ENCODE measurements at places on chromosomes 1 and 21.

- no peak for DNase-seq
Measured at GRCh38 chr1:209808059-209808581, 2.2 kb upstream of the IRF6 start.

GRCh38 chr1:165861911-165862310 is 34.5 kb downstream of the UCK2 start:
- no peak for DNase-seq

GRCh38 chr1:230972855-230973271 is 5.8 kb downstream of the TTC13 start:
- peak; percentile 79 for DNase-seq

DNA sequence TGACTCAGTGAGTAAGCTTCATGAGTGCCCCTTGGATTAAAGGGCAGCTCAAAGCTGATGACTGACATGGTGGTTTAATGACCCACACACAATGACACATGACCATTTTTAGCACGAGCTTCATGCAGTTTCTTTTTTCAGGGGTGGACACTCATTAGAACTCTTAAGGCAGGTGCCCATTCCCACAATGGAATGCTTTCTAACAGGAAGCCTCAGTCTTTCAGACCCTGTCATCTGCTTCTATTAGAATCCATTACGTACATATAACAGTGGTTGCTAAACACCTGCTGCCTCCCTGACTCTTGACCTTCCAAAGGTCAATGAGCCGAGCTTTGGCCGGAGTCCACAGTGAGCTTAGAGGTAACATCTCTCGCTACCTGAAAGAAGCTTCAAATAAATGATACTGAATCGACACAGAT is 27.4 kb downstream of the AKNAD1 start:
- DNase-seq = no peak

DNA sequence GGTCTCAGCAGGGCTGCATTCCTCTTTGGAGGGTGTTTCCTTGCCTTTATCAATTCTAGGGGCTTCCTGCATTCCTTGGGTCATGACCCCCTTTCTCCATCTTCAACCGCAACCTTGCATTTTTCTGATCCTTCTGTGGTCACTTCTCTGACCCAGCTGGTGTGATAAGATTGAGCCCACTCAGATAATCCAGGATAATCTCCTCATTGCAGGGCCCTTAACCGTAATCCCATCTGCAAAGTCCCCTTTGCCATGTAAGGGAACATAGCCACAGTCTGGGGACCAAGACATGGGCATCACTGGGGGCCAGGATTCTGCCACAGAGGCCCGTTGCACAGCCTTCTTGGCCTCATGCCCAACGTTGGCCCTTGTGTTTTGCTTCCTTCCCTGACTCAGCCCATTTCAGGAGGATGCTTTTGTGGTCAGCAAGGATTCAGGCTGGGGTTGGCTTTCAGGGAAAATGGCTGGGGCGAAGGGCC is 35.0 kb upstream of the IL19 start:
- DNase-seq = no peak

DNA sequence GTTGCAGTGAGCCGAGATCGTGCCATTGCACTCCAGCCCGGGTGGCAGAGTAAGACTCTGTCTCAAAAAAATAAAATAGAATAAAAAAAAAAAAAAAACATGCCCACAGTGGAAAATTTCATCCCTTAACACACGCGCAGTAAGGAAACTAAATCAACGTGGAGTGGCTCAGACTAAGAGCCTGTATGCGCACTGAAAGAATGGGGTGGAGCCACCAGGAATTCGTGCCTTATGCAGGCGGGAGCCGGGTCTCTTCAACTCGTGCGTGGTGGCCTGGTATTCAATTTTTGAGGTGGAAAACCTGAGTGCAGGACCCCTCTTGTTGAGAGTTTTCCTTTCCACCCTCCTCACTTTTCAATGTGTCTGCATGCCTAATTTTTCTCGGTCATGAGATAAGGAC is 22.1 kb upstream of the CREG1 start:
- DNase-seq = no peak

DNA sequence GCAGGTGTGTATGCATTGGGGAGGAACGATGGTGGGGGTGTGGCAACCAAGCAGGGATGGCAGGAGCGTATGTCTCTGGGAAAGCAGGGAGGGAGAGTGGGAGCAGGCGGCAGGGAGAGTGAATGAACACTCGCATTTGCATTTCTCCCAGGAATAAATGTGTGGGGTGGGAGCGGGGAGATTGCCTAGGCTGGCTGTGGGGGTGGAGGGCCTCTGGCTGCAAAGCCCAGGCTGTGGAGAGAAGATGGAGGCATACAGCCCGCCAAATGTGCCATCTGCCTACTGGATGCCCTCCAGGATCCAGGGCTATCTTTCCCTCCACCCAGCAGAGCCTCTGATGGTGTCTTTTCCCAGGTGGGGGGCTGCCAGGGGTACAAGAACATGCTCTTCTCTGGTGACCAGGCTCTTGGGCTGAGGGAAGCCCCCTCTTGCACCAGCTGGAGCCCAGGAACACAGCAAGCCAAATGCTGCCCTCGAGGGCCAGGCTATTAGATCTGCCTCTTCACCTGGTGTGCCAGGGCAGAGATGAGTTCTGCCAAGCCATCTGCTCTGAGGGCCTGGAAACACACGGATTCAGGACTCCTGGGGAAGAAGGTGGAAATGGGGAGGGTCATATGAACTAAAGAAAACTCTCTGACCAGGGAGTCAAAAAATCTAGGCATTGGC is 1.7 kb upstream of the OPTC start:
- DNase-seq = no peak

DNA sequence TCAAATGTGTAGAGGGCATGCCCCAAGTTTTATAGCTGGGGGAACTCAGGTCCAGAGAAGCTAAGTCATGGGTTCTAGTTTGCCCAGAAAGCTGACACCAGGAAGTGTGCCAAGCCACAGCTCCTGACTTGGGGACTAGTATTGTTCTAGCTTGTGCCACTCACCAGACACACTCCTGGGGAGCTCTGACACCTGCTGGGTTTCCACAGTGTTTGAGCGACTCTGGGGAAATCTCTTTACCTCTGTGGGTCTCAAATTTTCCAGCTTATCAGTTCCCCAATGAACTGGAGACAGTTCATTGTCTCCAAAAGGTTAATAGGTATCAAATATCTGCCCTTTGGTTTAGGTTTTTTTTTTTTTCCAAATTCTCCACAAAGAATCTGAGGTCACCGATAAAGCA is 4.2 kb downstream of the KISS1 start:
- no peak for DNase-seq

DNA sequence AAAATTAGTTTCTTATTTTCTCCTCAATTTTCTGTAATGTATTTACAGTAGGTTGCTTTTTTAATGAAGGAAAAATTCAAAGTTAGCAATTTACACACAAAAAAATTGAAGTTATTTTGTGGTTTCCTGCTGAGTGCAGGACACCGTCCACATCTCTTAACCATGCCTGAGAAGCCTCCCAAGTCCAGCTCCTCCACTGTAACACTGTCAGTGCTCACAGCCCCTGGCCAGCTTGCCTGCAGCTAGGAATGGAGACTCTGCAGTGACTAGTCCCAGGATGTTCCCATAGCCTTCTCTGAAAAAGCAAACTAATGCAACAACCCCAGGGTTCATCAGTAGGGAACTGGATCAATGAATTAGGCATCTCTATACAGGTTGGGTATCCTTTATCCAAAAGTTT is 3.5 kb downstream of the A3GALT2 start:
- no peak for DNase-seq

GRCh38 chr1:228784181-228784580 is 48.9 kb downstream of the RHOU start:
- DNase-seq = no peak

GRCh38 chr1:163006051-163006834 is 62.9 kb upstream of the RGS4 start:
- DNase-seq = no peak

GRCh38 chr1:6030132-6030531 is 15.6 kb upstream of the KCNAB2 start:
- no peak for DNase-seq

DNA sequence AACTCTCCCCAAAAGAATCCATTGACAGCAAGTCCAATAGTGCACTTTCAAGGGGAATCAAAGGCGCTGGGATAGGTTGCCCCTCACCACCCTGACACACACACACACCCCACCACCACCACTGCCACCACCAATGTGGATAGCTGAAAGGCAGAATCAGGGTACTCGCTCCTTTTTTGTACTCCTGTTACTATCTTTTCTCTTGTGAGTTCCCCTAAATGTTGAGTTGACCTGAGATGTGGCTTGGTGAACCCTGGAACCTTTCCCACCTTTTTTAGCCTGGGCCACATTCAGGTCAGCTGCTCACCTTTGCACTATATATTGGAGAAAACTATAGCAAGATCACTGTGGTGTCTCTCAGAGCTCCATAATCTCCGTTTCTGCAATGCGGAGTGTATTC is 3.9 kb downstream of the S100A8 start:
- DNase-seq = no peak

- no peak for DNase-seq
Measured at GRCh38 chr1:2510366-2511155, 15.8 kb downstream of the PANK4 start.

DNA sequence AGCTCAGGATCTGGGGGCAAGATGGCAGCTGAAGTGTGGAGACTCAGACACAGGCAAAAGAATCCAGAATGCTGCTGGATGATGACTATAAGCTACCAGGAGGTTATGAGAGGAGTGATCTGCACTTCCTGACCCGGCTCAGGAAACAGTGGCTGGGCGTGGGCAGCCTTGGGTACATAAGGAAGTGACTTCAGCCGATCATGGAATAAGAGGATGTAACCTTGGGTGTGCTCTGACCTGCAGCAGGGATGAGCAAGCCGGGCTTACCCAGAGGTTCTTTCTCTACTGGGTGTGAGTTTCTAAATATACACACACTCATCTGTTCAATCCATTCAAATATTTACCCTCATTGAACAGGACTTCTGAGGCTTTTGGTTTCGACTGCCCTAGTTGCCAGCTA is 62.7 kb downstream of the CD34 start:
- DNase-seq = peak; percentile 69

- no peak for DNase-seq
Measured at GRCh38 chr1:33821291-33821690, 42.6 kb upstream of the HMGB4 start.

DNA sequence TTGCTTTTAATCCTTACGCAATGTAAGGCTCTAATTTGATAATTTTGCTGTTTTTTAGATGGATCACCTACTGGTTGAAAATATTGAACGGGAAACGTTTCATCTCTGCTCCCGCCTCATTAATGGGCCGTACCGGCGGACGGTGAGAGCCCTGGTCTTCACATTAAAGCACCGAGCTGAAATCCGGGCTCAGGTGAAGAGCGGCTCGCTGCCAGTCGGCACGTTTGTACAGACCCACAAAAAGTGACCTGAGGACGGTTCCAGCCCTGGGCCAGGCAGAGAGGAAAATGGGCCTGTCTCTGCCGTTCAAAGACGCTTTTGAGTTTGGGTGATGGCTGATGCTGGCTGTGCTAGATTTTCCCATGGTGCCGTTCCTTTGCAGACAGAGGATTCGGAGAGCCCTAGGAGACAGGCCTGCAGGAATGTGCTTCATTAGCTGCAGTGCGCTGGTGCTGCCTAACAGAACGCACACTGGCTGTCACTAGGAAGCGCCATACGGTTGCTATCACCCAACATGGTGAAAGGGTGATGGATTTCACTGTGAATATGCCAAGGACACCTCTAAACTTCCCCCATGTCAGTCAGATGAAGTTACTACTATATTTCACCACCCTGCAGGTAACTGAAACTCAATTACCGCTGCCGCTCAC is 42.9 kb downstream of the TCEANC2 start:
- DNase-seq = no peak

DNA sequence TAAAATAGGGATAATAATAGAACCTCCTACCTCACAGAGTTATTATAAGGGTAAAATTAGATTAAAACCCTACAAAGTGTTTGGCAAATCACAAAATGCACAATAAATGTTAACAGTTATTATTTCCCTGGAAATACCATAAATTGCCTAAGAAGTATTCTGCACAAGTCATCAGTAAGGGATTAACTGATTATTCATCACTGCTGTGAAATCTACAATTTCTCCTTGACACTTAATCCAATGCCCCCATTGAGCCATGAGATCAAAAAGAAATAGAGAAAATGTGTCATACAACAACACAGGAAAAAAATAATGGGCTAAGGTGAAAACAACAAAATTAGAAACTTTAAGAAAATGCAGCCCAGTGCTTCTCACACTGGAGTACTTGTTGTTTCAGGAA is 6.7 kb upstream of the SEC16B start:
- DNase-seq = no peak

DNA sequence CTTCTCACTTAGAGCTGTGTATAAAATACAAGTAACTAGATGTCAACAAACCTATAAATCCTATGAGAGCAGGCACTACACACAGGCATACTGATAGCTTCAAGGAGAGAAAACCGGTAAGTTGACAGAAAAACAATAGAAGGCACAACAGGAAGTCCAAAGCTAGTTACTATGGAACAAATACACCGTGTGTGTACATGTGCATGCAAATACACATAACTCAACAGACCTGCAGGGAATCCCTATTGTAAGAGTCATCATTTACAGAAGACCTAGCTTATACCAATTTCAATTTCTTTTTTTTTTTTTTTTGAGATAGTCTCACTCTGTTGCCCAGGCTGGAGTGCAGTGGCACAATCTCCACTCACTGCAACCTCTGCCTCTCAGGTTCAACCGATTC is 26.3 kb downstream of the JAK1 start:
- DNase-seq = no peak

GRCh38 chr1:68103011-68103545 is 52.7 kb upstream of the DIRAS3 start:
- no peak for DNase-seq

DNA sequence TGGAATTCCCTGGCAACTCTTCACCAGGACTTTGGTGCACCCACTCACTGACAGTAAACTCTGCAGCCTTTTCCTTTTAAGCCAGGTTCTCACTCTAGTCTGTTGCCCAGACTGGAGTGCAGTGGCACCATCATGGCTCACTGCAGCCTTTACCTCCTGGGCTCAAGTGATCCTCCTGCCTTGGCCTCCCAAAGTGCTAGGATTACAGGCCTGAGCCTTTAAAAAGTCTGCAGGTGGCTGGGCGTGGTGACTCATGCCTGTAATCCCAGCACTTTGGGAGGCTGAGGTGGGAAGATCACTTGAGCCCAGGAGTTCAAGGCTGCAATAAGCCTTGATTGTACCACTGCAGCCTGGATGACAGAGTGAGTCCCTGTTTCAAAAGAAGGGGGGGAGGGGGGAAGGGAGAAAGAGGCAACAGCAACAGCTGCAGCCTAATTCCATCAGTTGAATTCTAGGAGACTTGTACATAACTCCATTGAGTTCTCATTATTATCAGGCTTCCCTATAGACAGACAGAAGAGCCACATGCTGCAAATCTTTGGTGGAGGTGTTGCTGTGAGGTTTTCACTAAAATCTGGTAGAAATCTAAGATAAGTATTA is 8.1 kb upstream of the HNRNPR start:
- DNase-seq = no peak

DNA sequence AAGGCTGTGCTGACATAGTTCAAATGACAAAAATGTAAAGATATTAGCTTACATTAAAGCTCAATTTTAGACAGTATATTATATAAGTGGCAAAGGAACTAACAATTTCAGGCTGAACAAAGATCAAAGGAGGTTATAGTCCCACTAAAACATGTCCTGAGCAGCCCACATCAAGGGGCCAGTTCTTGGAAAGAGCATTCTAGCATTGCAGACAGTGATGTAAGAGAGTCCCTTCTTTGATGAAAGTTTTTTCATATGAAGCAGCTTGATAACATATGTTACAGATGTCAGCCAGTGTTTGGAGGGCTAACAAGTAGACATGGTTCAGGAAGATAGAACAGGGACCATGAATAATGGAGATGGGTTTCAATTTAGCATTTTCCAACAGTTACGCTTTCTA is 301.7 kb downstream of the NTNG1 start:
- no peak for DNase-seq

GRCh38 chr1:34843392-34844251 is 15.9 kb downstream of the SMIM12 start:
- no peak for DNase-seq
